ENCODE measurements at places on chromosomes 3 and 15. TPM values are rescaled to one million over a fixed set of nuclear protein-coding genes. Genes with fewer than 3 reads are reported as not detected.
A peak's percentile ranks its signal among the peaks of the same experiment; 100 is the strongest.

GRCh38 chr3:32937331-32937730 lies 14.1 kb upstream of the CCR4 start:
- H3K36me3 ChIP-seq, result no peaks in the 10 kb centered on the region
- no peak overlapping the region for H3K4me3 ChIP-seq
- H3K27me3 ChIP-seq, result peaks cover 2% of the 10 kb centered on the region
- H3K4me1 ChIP-seq, result no peaks in the 10 kb centered on the region
- H3K27ac ChIP-seq, result no peak overlapping the region
- no peak for DNase-seq

- no peak overlapping the region for H3K27ac ChIP-seq
- no peaks in the 10 kb centered on the region for H3K36me3 ChIP-seq
- H3K27me3 ChIP-seq, result no peaks in the 10 kb centered on the region
These were observed 97.4 kb upstream of the PLXND1 start for GRCh38 chr3:129703913-129704312.

DNA sequence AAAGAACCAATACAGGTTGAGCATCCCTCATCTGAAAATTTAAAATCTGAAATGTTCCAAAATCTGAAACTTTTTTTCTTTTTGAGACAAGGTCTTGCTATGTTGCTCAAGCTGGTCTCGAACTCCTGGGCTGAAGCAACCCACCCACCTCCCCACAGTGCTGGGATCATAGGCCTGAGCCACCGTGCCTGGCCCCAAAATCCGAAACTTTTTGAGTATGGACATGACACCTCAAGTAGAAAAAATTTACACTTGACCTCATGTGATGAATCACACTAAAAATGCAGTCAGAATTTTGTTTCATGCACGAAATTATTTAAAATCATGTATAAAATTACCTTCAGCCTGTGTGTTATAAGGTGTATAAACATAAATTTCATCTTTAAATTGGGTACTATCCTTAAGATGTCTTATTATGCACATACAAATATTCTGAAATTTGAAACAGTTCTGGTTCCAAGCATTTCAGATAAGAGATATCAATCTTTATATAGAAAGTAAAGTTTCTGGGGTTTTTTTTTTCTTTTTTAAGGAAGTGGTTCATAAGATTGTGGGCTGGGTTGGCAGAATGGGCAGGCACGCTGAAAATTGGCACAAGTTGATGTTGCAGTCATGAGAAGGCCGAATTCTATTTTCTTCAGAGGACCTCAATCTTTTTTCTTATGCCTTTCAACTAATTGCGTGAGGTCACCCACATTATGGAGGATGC lies 72.5 kb downstream of the SPRED1 start:
- H3K4me1 ChIP-seq, result no peaks in the 10 kb centered on the region
- no peak overlapping the region for H3K27ac ChIP-seq
- H3K4me3 ChIP-seq, result no peak overlapping the region
- DNase-seq, result no peak
- no peaks in the 10 kb centered on the region for H3K36me3 ChIP-seq

GRCh38 chr15:80609512-80609946 lies 85.6 kb upstream of the ABHD17C start:
- DNase-seq, result peak; percentile 11
- no peak overlapping the region for H3K27ac ChIP-seq
- peaks cover 19% of the 10 kb centered on the region for H3K27me3 ChIP-seq
- no peak overlapping the region for H3K4me3 ChIP-seq
- H3K36me3 ChIP-seq, result no peaks in the 10 kb centered on the region

DNA sequence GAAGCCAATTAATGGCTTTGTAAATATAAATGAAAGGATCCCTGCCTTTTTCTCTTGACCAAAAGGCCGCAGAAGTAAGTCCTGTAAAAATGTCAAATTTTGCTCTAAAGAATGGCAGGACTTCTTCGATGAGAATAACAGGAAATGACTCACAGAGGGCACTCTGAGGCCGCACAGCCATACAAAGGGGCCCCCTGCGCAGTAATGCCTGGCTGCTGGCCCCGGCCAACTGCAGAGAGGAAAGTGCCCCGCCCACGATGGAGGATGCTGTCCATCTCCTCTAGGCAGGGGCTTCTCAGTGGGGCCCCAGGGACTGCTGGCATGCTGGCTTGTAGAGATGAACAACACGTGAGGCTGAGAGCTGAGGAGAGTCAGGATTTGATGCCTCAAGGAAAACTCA lies 18.1 kb upstream of the SCN10A start:
- DNase-seq, result peak; percentile 69
- no peak overlapping the region for H3K4me3 ChIP-seq
- no peaks in the 10 kb centered on the region for H3K36me3 ChIP-seq
- peak overlapping the region; percentile 35 for H3K27ac ChIP-seq

- no peak overlapping the region for H3K4me3 ChIP-seq
- no peak for DNase-seq
- no peaks in the 10 kb centered on the region for H3K36me3 ChIP-seq
- H3K27ac ChIP-seq, result no peak overlapping the region
These were observed 11.9 kb downstream of the TAGLN3 start for GRCh38 chr3:112010636-112011035.

- no peaks in the 10 kb centered on the region for H3K36me3 ChIP-seq
- no peak for DNase-seq
- no peak overlapping the region for H3K27ac ChIP-seq
- H3K27me3 ChIP-seq, result no peaks in the 10 kb centered on the region
- no peak overlapping the region for H3K4me3 ChIP-seq
These were observed 340.1 kb downstream of the PTPRG start for GRCh38 chr3:61901496-61901895.

DNA sequence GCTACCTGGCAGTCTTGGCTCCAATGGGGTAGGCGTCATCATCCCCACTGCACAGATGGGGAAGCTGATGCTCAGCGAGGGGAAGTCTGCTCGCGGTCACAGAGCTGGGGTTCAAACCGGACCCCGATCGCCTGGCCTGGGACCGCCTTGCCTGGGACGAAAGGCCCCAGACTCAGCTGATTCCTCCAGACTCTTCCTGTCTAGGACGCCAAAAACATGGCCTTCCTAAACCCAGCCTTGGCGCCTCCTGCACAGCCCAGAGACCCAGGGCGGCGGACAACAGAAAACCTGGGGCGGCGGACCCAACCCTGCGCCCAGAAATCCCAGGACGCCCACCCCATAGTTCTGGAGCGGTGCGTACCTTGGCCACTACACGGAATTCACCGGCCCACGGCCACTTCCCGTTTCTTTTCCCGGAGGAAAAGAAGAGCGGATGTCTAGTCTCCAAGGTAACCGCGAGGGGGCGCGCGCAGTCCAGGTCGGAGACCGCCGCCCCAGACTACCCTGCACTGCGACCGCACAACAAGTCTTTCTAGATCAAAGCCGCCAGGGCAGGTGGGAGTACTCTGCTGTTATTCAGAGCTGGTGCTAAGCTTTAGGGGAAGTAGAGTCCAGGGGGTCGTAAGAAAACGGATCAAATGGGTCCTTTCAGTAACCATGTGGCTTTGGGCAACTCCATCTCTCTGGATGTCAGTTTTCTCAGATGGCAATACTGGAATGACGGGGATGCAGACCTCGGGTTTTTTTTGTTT lies 4.9 kb upstream of the IL17RD start:
- peak; percentile 77 for DNase-seq
- H3K27ac ChIP-seq, result no peak overlapping the region
- peaks cover 9% of the 10 kb centered on the region for H3K4me1 ChIP-seq
- peaks cover 1% of the 10 kb centered on the region for H3K36me3 ChIP-seq
- H3K27me3 ChIP-seq, result peaks cover 78% of the 10 kb centered on the region

GRCh38 chr15:69450968-69451695 lies 1.5 kb upstream of the RPLP1 start:
- H3K27me3 ChIP-seq, result no peaks in the 10 kb centered on the region
- no peak for DNase-seq
- H3K36me3 ChIP-seq, result peaks cover 58% of the 10 kb centered on the region
- H3K4me3 ChIP-seq, result no peak overlapping the region

DNA sequence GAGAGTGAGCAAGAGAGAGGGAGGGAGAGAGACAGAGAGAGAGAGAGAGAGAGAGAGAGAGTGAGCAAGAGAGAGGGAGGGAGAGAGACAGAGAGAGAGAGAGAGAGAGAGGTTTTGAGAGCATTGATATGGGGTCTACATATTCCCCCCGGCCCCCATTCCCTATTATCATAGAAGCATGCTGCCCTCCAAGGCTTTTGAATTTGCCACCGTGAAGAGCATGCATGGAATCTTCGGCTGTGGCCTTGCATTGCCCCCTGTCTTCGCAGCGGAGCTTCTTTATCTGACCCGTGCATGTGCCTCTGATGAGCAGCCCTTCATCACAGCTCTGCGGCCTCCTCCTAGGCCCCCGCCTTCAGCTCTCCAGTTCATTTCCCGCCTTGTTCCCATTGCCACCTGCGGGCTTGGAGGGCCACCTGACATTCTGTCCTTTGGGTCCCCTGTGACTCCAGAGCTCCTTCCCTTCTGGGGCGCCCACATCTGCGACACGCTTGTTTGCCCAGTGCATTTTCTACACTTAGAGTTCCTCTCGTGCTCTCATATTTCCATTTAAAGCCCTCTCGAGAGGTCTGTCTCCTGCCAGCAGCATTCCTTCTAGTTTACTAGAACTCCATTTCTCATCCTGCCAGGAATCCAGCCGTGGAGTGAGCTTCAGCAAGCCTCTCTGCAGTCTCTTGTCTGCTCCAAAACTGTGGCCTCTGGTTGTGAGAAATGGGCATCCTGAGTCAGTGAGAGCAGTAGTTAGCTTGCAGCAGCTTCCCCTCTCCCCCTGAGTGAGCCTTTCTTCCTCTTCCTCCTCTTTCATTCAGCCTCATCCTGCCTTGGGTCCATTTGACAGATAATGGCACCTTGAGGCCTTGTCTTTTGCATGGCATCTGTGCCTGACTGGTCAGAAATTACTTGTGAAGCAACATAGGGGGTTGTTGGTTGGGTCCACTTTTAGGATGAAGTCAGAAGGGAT lies 25.3 kb downstream of the LPP start:
- DNase-seq, result no peak
- no peak overlapping the region for H3K4me3 ChIP-seq
- H3K27ac ChIP-seq, result no peak overlapping the region
- peaks cover 21% of the 10 kb centered on the region for H3K36me3 ChIP-seq

- peak overlapping the region; percentile 83 for H3K27ac ChIP-seq
- H3K4me3 ChIP-seq, result peak overlapping the region; percentile 21
- H3K36me3 ChIP-seq, result peaks cover 54% of the 10 kb centered on the region
- H3K27me3 ChIP-seq, result no peaks in the 10 kb centered on the region
These were observed 30.5 kb downstream of the RFTN1 start for GRCh38 chr3:16482770-16483531.

GRCh38 chr15:41394924-41395323 lies 7.4 kb downstream of the NDUFAF1 start:
- H3K4me1 ChIP-seq, result peaks cover 11% of the 10 kb centered on the region
- no peak overlapping the region for H3K4me3 ChIP-seq
- DNase-seq, result no peak
- H3K36me3 ChIP-seq, result peaks cover 20% of the 10 kb centered on the region
- H3K27me3 ChIP-seq, result no peaks in the 10 kb centered on the region

DNA sequence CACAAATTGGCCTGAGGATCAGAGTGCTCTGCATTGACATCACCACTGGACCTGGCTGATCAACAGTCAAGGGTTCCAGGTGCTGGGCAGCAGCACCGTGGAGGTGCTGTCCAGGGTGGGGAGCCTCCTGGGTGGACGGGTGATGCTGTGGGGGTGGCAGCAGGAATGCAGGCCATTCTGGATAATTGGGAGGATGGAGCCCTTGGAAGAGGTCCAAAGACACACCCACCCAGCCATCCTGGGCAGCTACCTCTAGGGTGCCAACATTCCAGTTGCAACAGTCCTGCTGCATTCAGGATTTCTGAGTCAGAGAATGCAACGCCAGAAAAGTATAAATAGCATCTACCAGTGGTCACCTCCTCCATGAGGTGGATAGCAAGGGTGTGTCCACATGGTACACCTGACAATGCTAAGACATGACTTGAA lies 26.8 kb downstream of the STARD5 start:
- H3K4me3 ChIP-seq, result peak overlapping the region; percentile 96
- peaks cover 49% of the 10 kb centered on the region for H3K36me3 ChIP-seq
- H3K27me3 ChIP-seq, result no peaks in the 10 kb centered on the region
- H3K27ac ChIP-seq, result peak overlapping the region; percentile 95
- peaks cover 84% of the 10 kb centered on the region for H3K4me1 ChIP-seq
- DNase-seq, result no peak

GRCh38 chr3:122941228-122942206 lies 86.0 kb downstream of the SEMA5B start:
- peak; percentile 74 for DNase-seq
- no peak overlapping the region for H3K27ac ChIP-seq
- no peaks in the 10 kb centered on the region for H3K36me3 ChIP-seq
- H3K4me3 ChIP-seq, result no peak overlapping the region
- H3K27me3 ChIP-seq, result peaks cover 32% of the 10 kb centered on the region
- peaks cover 10% of the 10 kb centered on the region for H3K4me1 ChIP-seq

DNA sequence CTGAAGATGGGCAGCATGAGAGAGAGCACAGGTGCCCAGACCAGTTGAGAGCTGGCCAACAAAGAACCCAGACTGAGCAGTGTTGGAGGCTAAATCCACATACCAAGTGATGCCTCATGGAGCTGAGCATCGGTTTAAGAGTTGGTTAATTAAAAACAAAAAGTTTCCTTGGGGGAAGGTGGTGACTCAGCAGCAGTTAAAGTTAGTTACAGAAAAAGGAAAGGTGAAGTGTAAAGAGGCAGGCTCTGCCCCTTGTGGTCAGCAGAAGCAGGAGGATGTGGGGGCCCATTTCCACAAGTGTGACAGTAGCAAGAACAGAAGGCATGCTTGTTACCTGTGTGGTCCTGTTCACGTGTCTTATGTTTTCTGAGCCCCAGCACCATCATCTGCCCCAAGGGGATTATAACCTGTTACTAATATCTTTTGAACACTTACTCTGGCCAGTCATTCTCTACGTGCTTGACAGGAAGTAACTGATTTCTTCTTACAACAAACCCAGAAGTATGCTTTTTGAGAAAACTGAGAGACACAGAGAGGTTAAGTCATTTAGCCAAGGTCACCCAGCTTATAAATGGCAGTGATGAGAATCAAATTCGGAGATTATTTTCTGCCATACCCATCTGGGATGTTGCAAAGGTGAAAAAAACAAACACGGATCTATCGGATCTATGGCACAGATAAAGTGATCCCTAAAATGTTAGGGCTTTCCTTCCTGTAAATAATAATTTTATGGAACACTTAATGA lies 91.0 kb downstream of the EPHB1 start:
- DNase-seq, result peak; percentile 72
- H3K27me3 ChIP-seq, result peaks cover 28% of the 10 kb centered on the region
- no peak overlapping the region for H3K27ac ChIP-seq
- no peak overlapping the region for H3K4me3 ChIP-seq
- H3K36me3 ChIP-seq, result no peaks in the 10 kb centered on the region

GRCh38 chr15:42483677-42484076 lies 7.3 kb downstream of the ZNF106 start:
- no peaks in the 10 kb centered on the region for H3K27me3 ChIP-seq
- H3K27ac ChIP-seq, result no peak overlapping the region
- peaks cover 26% of the 10 kb centered on the region for H3K36me3 ChIP-seq
- DNase-seq, result no peak

DNA sequence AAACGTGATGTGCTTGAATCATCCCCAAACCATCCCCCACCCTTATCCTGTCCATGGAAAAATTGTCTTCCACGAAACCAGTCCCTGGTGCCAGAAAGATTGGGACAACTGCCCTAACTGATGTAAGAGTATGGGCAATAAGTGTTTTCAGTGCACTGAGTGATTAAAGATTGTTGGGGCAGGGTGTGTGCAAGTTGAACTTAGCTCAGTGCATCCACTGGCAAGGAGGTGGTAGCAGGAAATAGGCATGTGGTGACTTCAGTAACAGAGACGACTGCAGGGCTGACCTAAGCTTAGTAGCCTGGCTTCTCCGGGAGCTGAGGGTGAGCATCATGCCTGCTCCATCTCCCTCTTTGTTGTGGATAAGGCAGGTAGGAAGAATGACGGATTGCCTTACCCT lies 27.5 kb downstream of the PAQR9 start:
- H3K4me3 ChIP-seq, result no peak overlapping the region
- DNase-seq, result no peak
- H3K4me1 ChIP-seq, result peaks cover 3% of the 10 kb centered on the region
- H3K27ac ChIP-seq, result no peak overlapping the region
- no peaks in the 10 kb centered on the region for H3K36me3 ChIP-seq

The REC114 gene
- not detected for total RNA-seq

The MYRIP gene
- not detected for total RNA-seq

The DUOX2 gene
- total RNA-seq, result not detected

The MTMR10 gene
- total RNA-seq, result 19.9 TPM

The SLC24A5 gene
- not detected for total RNA-seq

Data from activated CD8-positive, alpha-beta memory T cell treated with anti-CD3 and anti-CD28 coated beads, Interleukin-2, amount 10 ng/mL, durations not matched to agents 7 days and 5 days (primary cell).